ENCODE measurements at places on chromosomes 16 and 17. TPM values are rescaled to one million over a fixed set of nuclear protein-coding genes. Genes with fewer than 3 reads are reported as not detected.

GRCh38 chr17:78818152-78818846 is 22.3 kb downstream of the USP36 start:
- no peaks in the 10 kb centered on the region for H3K4me1 ChIP-seq
- peaks cover 55% of the 10 kb centered on the region for H3K36me3 ChIP-seq
- no peak overlapping the region for H3K27ac ChIP-seq
- no peaks in the 10 kb centered on the region for H3K27me3 ChIP-seq

GRCh38 chr16:87255866-87256265 is 61.3 kb downstream of the C16orf95 start:
- H3K27me3 ChIP-seq = no peaks in the 10 kb centered on the region
- DNase-seq = no peak

Gene SEPTIN1
- total RNA-seq = 3.0 TPM

- H3K4me3 ChIP-seq = no peak overlapping the region
- H3K36me3 ChIP-seq = no peaks in the 10 kb centered on the region
- no peaks in the 10 kb centered on the region for H3K4me1 ChIP-seq
- DNase-seq = no peak
These were observed 94.0 kb upstream of the WSB1 start for GRCh38 chr17:27199948-27200347.

GRCh38 chr17:31052187-31052889 is 42.4 kb upstream of the NF1 start:
- no peaks in the 10 kb centered on the region for H3K27me3 ChIP-seq
- no peaks in the 10 kb centered on the region for H3K4me1 ChIP-seq
- DNase-seq = peak; percentile 40
- no peaks in the 10 kb centered on the region for H3K36me3 ChIP-seq
- no peak overlapping the region for H3K4me3 ChIP-seq

- no peak overlapping the region for H3K27ac ChIP-seq
- no peak overlapping the region for H3K4me3 ChIP-seq
- H3K36me3 ChIP-seq = peaks cover 20% of the 10 kb centered on the region
These were observed 2.6 kb downstream of the DUS1L start for GRCh38 chr17:82062984-82063368.
